ENCODE measurements at places on chromosomes 3 and 15.

- no peak for DNase-seq
These were observed 816.4 kb downstream of the ROBO1 start for GRCh38 chr3:78951342-78951945.

- peak; percentile 17 for DNase-seq
These were observed 603 bp downstream of the EIF1B start for GRCh38 chr3:40309925-40310695.

DNA sequence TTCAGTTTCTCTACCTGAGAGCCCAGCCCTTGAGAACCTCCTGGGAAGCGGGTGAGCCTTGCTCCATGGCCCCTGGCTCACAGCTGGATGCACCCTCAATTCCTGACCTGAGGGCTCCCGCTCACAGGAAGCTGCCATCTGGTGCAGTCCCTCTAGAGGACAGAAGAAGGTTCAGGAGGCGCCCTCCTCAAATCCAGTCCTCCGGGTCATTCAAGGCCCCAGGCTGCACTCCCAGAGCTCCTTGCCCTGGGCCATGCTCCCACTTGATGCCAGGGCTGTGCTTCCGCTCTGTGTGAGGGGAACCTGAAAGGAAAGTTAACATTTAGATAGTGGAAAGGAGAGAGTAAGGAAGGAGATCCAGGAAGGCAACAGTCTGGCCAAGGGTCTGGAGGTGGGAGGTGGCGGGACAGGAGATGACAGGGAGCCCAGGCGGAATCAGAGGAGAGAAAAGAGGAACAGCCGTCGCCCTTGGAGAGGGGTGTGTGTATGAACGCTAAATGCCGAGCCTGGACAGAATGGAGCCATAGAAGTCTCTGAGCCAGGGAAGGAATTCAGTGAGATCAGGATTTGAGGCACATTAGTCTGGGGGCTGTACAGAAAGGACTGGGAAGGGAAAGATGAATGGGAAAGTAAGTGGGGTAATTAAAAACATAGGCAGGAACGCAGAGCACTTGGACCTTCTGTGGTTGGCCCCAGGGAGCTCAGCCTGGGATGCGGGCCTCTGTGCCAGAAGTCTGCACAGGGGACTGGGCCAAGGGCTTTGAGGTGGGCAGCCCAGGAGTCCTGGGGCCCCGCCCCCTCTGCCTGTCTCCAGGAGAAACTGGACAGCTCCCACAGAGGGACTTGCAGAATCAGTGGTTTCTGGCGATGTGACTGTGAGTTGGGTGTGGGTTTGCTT, 26.1 kb downstream of the TBC1D21 start:
- DNase-seq = no peak

DNA sequence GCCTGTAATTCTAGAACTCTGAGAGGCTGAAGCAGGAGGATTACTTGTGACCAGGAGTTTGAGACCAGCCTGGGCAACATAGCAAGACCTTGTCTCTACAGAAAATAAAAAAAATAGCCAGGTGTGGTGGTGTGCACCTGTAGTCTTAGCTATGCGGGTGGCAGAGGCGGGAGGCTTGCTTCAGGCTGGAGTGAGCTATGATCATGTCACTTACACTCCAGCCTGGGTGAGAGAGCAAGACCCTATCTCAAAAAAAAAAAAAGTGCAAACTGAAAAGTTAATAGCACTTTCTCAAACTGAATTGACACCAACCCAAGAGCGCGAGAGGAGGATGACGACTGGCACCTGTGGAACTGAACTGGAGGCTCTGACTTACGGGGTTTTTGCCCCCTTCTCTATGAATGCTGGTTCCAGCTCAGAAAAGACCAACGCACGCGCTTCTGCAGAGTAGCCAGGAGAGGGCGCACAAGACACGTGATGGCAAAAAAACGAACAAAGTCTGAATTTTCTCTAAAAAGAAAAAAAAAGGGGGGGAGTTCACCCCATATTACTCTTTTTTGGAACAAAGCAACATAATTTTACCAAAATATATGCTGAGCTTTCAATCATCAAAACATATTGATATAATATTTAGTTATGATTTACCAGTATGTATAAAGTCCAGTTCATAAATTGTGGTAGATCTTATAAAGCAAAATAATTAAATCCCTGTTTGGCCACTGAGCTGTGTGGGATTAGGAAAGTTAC, 23.7 kb downstream of the CFAP92 start:
- peak; percentile 36 for DNase-seq

DNA sequence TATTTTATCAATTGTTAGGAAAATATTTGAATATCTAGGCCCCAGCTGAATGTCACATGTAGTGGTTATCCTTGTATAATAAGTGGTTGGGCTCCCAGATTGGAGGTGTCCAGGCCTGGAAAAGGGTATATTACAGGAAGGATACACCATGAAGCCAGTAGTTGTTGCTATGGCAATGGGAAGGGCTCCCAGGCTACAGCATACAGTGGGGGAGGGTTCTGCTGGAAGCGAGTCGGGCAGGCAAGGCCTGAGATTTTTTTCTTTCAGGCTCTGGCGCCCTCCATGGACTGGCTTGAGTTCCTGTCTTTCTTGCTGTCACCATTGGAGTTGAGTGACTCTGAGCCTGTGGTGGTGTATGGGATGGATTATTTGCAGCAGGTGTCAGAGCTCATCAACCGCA, 8.9 kb downstream of the ECE2 start:
- DNase-seq = no peak

- no peak for DNase-seq
These were observed 13.3 kb downstream of the EIF3J start for GRCh38 chr15:44550256-44550655.

DNA sequence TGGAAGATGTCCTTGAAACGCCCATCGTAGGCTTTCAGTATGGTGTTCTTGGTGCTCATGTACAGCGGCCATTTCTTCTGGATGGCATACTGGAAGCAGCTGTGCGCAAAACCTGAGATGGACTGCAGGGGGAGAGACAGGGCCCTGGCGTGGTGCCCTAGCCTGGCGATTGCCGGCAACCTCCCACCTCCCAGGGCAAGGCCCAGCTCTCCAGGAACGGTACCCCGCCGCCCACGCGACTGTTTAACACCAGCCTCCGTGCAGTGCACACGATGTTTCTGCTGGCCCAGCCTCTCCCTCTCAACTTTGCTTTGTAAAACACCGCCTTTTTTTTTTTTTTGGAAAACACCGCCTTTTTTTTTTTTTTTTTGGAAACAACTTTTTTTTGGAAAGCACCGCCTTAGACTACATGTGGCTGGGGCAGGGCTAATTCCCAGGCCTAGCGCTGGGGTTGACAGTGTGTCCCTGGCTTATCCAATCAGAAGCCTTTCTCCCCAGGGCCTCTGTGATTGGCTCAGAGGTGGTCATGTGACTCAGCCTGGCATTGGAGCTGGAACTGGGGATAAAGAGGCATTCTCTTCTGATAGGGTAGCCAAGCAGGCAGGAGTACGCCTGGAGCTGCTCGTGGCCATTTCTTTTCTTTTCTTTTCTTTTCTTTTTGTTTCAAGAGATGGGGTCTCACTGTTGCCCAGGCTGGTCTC, 14.7 kb downstream of the IDH2 start:
- DNase-seq = no peak

DNA sequence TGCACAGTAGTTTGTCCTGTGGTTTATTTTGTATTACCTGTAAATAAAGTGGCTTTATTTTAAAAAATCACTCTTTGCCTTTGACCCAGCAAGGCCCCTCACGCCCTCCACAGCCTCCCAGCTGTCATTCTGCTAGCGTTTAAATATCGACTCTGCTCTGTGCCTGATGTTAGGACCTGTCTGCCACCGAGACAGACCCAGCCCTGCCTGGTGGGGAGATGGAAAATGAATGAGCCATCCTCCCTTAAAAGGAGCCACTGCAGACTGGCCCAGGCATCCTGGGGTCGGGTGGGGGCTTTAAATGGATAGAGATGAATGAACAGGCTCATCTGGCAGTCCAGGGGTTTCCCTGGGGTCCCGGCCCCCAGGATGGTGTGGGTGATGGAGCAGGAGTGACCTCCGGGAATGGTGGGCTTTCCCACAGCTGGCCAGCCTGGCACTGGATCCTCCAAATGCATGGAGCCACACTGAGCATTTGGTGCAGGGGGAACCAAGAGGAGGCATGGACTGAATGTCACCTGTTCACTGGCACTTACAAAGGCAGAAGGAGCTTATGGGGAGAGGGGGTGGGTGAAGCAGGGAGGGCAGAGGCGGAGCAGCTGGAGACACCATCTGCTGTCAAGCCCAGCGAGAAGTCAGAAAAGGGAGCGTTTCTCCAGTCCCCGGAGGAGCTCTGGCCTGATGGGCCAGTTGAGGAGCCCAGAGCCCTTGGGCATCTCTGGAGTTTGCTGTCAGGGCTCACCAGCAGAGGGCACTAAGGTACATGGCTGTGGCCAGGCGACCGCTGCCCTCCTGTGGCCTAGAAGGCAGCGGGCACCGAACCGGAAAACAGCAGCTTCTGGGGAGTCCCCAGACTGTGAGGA, 11.9 kb downstream of the GRM2 start:
- DNase-seq = peak; percentile 68

GRCh38 chr3:3196148-3196861, 16.8 kb upstream of the CRBN start:
- DNase-seq = no peak

Data from stimulated activated CD4-positive, alpha-beta T cell treated with anti-CD3 and anti-CD28 coated beads, TNF-alpha, amount 100 ng/mL, for 24 hours (primary cell).